ENCODE measurements at places on chromosomes 4 and X. TPM values are rescaled to one million over a fixed set of nuclear protein-coding genes. Genes with fewer than 3 reads are reported as not detected.

MAP7D2 gene
- total RNA-seq: 0.96 TPM

HS6ST2 gene
- total RNA-seq: 0.19 TPM

ETDA gene
- not detected for total RNA-seq

CAPN6 gene
- not detected for total RNA-seq

TLR7 gene
- 0.23 TPM for total RNA-seq

EXOC1 gene
- total RNA-seq: 34.7 TPM

GAB1 gene
- total RNA-seq: 1.5 TPM

HPSE gene
- 15.3 TPM for total RNA-seq

HAND2 gene
- total RNA-seq: not detected

ARSH gene
- total RNA-seq: not detected

GAB3 gene
- 8.4 TPM for total RNA-seq

ELF2 gene
- 36.4 TPM for total RNA-seq

ATP2B3 gene
- not detected for total RNA-seq

LDB2 gene
- total RNA-seq: not detected

DCAF4L1 gene
- total RNA-seq: 0.19 TPM

SAGE1 gene
- total RNA-seq: not detected

UCHL1 gene
- 2.5 TPM for total RNA-seq

HTR2C gene
- not detected for total RNA-seq

TMEM255A gene
- total RNA-seq: not detected

PABPC5 gene
- not detected for total RNA-seq

WNK3 gene
- 1.4 TPM for total RNA-seq

All from activated T-cell treated with anti-CD3 and anti-CD28 coated beads, Interleukin-2, amount 50 U/mL, for 72 hours (primary cell).